ENCODE measurements at places on chromosomes 7 and 10.

GRCh38 chr7:142188846-142189245 lies 69.0 kb downstream of the PRSS58 start:
- no peak overlapping the region for H3K4me3 ChIP-seq
- H3K27ac ChIP-seq, result no peak overlapping the region
- DNase-seq, result no peak

DNA sequence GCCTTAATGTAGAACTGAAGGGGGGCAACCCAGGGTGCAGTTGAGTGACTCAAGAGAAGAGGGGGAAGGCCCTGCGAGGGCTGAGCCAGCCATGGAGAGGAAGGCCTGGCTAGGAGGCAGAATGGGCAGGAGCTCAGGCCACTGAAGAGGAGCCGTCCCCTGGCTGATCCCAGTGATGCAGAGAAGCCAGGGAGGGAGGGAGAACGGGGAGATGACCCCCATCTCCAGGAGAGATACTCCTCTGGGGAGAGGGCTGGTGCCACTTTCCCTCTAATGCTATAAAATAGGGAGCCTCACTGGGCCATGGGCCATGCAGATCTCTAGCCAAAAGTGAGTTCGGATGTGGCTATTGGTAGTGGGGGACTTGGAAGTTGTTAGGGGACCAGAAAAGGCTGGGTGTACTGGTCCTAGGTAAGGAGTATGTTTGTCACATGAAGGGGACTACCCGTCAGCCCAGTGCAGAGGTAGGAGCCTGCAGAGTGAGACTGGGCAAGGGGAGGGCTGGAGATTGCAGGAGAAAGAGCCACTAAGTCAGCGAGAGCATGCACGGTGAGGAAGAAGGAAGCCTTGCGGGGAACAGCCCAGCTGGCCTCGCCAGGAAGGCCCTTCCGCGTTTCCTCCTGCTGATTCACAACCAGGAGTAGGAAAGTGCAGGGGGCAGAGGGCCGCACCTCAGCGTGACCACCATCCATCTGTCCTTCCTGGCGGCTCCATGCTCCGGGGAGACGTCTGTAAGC lies 347.6 kb downstream of the TCERG1L start:
- peaks cover 12% of the 10 kb centered on the region for H3K27me3 ChIP-seq
- H3K27ac ChIP-seq, result no peak overlapping the region
- H3K4me1 ChIP-seq, result no peaks in the 10 kb centered on the region
- DNase-seq, result no peak
- no peaks in the 10 kb centered on the region for H3K36me3 ChIP-seq

DNA sequence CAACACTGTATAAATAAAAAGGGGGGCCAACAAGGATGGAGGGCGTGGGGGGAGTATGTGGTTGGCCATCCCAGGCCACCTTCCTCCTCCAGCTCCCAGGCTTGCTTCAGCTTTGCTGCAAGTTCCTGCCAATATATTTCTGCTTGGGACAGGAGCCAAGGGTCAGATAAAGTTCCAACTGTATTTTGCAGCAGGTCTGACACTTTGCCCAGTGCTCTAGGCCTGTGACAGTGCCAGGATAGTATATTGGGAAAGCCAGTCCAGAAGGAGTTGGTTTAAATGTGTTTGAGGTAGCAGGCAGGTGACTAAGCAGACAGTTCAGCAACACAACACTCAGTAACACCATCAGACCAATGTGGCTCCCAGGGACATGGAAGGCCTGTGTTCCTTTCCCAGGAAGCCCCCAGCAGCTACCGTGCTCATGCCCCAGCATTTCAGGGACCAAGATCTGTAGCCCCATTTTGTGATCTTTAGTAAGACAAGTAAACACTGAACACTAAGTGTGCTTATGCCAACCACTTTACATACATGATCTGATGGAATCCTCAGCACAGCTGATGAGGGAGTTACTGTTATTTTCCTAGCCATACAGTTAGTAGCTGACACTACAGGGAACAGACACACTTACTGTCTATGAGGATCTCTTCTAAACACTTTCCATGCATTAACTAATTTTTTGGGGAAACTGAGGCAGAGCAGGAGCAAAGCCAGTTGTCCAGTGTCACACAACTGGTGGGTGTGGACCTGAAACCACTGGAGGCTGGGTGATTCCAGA lies 38.9 kb downstream of the DNAJB12 start:
- H3K4me1 ChIP-seq, result peaks cover 89% of the 10 kb centered on the region
- peak; percentile 66 for DNase-seq
- no peaks in the 10 kb centered on the region for H3K27me3 ChIP-seq
- no peak overlapping the region for H3K4me3 ChIP-seq

- peaks cover 19% of the 10 kb centered on the region for H3K4me1 ChIP-seq
- no peak overlapping the region for H3K4me3 ChIP-seq
- H3K27ac ChIP-seq, result no peak overlapping the region
- DNase-seq, result no peak
- peaks cover 36% of the 10 kb centered on the region for H3K27me3 ChIP-seq
Measured at GRCh38 chr10:99326871-99327270, 2.3 kb upstream of the CNNM1 start.

GRCh38 chr7:151272405-151272804 lies 23.9 kb upstream of the SMARCD3 start:
- H3K36me3 ChIP-seq, result no peaks in the 10 kb centered on the region
- H3K4me3 ChIP-seq, result no peak overlapping the region
- DNase-seq, result no peak
- peaks cover 7% of the 10 kb centered on the region for H3K4me1 ChIP-seq
- peak overlapping the region; percentile 75 for H3K27ac ChIP-seq
- no peaks in the 10 kb centered on the region for H3K27me3 ChIP-seq

DNA sequence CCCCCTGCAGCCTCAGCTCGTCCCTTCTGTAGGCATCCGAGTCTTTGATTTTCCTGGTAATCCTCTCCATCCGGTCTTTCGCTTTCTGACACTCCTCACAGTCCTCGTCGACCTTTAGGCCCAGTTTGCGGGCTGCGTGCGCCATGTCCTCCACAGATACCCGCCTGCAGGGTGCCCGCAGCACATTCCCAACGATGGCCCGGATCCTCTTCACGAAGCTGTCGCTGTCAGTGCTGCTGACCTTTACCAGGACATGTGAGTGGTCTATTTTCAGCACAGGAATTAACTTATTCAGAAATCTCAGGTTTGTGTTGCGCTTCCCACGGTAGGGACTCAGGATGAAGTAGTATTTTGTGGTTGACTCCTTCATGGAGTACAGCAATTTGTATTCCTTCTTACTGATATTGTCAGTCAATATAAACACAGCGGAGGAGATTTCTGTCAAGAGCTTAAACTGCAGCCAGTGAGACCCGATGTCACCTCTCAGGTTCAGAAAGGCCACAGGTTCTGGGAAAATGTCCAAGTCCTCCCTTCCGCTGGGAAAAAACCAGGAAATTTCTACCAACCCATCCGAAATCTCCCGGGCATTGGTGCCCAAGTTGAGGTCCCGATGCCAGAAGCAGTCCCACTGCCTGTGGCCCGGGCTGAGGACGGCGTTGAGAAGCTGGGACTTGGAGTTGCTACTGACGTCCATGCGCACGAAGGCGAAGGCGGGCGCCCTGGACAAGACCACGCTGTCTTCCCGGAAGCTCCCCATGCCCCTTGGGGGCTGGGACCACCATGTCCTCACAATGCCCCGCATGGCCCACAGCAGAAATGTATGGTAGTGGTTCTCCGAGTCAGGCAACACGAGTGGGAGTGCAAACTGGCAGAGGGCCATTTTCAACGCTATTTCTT lies 8.9 kb upstream of the MRPS24 start:
- no peak for DNase-seq
- no peak overlapping the region for H3K4me3 ChIP-seq
- H3K36me3 ChIP-seq, result peaks cover 79% of the 10 kb centered on the region
- H3K27me3 ChIP-seq, result no peaks in the 10 kb centered on the region
- H3K4me1 ChIP-seq, result peaks cover 22% of the 10 kb centered on the region

DNA sequence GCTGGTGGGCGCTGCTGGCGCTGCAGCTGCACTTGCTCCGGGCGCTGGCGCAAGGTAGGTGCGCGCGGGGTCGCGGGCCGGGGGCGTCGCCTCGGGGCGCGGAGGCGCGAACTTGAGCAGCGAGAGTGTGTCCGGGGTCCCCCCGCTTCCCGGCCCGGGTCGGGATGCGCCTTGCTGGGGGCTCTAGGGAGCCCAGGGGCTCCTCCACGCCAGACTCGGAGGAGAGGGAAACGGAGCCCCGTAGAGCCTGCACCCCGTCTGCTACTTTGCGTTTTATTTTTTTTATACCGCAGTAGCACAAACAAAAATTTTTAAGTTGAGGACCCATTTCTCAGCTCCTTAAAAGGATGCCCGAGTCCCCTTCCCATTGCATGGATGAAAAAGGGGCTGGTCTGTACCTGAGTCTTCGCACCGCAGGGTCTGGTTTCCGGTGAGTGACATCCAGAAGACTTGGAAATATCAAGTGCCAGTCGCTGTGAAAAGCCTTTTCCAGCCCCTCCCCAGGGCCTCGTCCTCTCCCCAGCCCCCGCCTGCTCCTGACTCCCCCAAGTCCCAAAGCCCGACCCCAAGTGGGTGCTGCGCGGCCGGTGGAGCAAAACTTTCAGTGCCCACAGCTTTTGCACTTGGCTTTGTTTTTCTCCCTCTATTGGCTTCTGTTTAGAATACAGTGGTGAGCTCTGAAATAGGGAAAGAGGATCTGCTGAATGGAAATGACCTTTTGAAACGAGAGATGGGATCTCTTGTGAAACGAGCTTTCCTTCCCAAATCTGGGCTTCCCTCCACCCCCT lies 973 bp downstream of the SDK1 start:
- H3K4me3 ChIP-seq, result peak overlapping the region; percentile 70
- peak; percentile 81 for DNase-seq
- peaks cover 18% of the 10 kb centered on the region for H3K4me1 ChIP-seq
- H3K36me3 ChIP-seq, result no peaks in the 10 kb centered on the region
- peaks cover 6% of the 10 kb centered on the region for H3K27me3 ChIP-seq
- H3K27ac ChIP-seq, result peak overlapping the region; percentile 67

Measured in spleen (tissue), 13 donors.